ENCODE measurements at places on chromosomes 11 and 22.

GRCh38 chr11:62266558-62266957 lies 3.4 kb upstream of the SCGB2A2 start:
- no peak for DNase-seq

GRCh38 chr11:61797263-61797944 lies 4.7 kb downstream of the FEN1 start:
- DNase-seq, result peak; percentile 87

DNA sequence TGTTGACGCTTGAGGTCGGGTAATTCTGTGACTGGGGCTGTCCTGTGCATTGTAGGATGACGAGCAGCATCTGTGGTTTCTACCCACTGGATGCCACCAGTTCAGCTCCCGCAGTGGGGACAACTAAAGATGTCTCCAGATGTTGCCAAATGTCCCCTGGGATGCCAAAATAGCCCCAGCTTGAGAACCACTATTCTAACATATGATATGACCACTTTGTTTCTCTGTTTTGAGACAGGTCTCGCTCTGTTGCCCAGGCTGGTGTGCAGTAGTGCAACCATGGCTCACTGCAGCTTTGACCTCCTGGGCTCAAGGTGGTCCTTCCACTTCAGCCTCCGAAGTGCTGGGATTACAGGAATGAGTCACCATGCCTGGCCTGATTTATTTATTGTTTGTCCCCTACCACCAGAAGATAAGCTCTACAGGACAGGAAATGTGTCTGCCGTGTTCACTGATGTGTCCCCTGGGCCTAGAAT lies 4.4 kb upstream of the MEN1 start:
- DNase-seq, result no peak

DNA sequence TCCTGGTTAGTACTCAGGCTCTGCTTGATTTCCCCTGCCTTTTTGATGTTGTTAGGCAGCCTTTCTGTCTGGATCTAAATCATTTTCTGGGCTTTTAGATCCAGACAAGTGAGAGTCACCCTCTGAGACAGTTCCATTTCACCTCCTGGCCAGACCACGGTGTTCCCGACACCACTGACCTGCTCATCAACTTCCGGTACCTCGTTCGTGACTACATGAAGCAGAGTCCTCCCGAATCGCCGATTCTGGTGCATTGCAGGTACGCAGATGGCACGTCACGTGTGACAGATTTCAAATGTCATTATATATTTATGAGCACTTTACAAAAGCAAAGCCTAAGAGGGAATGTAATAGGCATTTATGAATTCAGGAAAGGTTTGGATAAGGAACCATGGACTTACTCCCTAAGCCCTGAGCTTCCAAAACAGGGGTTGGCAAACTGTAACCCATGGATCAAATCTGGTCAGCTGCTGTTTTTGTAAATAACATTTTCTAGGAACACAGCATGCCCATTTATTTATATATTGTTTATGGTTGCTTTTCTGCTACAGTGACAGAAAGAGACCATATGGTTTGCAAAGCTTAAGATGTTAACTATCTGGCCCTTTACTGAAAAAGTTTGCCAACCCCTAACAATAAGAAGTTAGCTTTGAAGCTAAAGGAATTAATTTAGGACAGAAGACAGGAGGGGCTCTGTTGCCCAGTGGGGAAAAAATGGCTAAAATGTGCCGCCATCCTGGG lies 53.1 kb upstream of the OR4B1 start:
- no peak for DNase-seq

DNA sequence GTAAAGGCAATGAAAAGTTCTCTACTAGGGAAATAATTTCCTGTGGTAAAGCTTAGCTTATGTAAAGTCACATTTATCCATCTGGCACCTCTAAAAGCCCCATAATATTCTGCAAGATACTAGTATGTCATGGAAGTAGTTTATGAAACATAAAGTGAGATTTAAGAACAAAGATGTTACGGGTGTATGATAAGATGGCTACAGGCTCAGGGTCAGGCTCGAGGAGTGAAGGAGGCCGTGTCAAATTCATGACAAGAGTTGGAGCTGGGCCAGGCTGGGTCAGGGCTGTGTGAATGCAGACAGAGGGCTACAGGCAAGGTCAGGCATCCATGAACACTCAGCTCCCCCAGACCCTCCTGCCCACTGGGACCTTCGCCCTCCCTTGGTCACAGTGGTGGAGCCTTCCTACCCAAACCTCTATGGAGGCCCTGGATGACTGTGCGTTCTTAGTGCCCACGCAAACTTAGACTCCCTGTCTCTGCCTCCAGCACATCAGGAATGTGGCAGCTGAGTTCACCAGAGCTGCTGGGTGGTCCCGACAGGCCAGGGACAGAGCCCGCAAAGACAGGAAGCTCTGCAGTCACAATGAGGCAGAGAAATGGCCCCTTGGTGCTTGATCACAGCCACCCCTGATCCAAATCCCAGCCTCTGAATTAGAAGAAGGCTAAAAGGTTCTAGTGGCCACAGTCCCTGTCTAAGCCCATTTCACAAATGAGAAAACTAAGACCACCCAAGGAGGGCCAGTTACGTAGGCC lies 14.8 kb downstream of the IGLL5 start:
- DNase-seq, result no peak

GRCh38 chr11:87444993-87445392 lies 407.3 kb downstream of the TMEM135 start:
- no peak for DNase-seq

DNA sequence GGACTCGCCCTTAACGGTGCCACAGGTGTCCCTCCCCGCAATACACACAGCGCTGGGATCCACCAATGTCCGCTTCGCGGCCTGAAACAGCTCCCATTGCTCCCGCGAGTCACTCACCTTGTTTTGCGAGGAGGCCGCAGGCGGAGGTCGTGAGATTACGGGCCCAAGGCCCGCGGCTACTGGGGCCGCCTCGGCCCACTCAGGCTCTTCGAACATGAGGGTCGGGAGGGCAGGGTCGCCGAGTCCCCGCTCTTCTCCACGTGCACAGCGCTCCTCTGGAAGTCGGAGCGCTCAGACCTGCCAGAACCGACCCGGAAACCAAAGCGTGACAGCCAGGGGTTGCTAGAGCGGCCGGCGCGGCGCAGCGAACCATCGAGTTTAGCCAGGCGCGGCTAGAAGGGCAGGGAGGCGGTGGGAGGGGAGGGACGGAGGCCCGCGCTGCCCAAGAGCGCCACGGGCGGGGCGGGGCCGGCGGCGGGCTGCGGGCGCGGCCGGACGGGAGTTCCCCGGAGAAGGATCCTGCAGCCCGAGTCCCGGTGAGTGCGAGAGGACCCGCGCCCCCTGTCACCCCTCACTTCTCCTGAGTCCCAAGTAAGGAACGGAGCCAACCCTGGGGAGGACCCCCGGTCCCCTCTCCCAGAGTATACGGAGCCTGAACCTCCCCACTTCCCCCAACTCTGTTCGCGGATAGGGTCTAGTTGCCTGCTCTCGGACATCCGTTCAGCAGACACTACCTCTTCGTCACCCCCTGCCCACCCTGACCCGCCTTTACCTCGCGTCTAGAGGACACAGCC lies at the start of the genes ILK and RRP8:
Gene ILK (plus strand): TSS at position 488 of the 794 bp plus-strand sequence. CDS start 498 bp downstream, outside the sequence.
Gene RRP8 (minus strand): TSS at position 330 of the 794 bp plus-strand sequence. CDS start 114 bp downstream, at position 216.
- peak; percentile 89 for DNase-seq

DNA sequence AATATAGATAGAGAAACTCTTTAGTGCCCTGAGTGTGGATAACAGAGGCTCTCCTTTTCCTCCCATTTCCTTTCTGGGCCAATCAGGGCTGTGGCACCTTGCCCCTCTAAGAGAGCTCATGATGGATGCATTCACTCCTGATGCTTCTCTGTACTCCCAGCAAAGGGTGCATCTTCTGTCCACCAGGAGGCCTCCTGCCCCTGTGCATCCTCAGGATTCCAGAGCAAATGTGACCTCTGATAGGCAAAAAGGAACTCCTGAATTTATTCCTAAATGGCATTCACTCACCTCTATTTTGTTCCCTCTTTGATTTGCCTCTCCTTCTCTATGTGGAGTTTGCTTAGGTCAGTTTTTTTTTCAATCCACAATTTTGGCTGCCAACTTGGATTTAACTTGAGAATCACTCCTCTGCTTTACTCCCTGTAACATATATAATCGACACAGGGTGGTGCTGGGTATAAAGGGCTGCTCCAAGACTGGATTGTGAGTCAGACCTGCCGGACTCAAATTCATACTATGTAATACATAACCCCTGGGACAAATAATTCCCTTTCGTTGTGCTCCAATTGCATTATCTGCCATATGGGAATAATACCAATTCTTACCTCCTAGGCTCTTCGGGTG lies 1.1 kb upstream of the MRGPRX4 start:
- DNase-seq, result peak; percentile 6

DNA sequence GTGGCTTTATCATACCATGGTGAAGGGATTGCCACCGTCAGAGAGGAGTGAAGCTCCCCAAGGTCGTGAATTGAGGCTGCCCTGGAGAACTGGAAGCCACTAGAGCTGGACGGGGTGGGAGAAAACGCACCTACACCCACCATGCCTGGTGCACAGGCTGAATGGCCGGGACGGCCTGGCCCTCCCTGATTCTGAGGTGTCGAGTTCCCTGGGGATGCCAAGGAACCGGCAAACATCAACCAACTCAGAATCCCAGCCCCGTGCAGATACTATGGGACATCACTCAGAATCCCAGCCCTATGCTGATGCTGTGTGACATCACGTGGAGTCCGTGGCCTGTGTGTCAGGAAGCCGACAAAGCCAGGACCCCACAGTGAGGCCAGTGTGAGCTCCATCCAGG lies 650.0 kb downstream of the BRD1 start:
- DNase-seq, result no peak

DNA sequence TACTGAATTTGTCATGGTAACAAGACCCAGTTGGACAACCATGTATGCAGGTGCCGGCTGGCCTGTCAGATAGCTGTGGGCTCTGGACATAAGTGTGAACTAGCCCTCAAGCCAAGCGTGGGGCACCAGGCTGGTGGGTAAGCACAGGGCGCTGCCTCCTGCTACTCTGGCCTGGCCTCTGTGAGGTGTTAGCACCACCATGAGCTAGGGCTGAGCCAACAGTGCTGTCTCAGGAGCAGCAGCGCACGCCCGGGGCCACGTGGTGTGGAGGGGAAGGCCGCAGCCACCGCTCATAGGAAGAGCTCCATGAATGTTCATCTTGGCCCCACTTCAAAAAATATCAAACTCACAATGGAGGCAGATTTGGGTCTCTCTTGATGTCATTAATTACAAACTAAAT lies 35.3 kb upstream of the GNB1L start:
- no peak for DNase-seq

- peak; percentile 60 for DNase-seq
These were observed 468 bp downstream of the PATL1 start for GRCh38 chr11:59668188-59668949.
